Activated effector memory CD4-positive, alpha-beta T cell treated with Interleukin-2 at 50 U/mL for 16 hours (primary cell): ENCODE measurements at places on chromosomes 12 and 14.

DNA sequence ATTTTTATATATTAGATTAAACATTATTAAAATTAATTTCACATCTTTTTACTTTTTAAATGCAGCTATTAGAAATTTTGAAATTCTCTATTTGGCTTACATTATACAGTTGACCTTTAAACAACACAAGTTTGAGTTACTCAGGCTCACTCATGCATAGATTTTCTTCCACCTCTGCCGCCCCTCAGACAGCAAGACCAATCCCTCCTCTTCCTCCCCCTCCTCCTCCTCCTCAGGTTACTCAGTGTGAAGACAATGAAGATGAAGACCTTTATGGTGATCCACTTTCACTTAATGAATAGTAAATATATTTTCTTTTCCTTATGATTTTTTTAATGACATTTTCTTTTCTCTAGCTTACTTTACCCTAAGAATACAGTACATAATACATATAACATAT lies 136.2 kb downstream of the LLPH start:
- DNase-seq, result no peak

DNA sequence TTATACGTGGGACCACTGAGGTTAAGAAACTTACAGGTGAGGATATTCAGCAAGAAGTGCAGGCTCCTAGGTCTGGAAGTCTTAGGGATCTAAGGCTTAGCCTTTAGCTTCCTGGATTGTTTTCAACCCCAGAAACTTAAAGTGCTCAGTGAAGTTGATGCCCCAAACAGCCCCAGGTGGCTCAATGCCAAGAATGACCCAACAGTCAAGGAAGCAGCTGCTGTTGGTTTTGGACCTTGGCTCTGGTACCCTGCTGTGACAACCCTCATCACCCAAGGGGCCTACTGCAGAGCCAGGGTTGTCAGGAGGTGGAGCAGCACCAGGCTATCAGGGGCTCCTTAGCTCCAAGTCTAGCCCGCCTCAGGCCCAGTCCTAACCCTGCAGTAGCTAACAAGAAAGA lies 36.8 kb downstream of the VDR start:
- DNase-seq, result no peak

GRCh38 chr12:3229577-3229976 lies 152.4 kb downstream of the TSPAN9 start:
- no peak for DNase-seq

DNA sequence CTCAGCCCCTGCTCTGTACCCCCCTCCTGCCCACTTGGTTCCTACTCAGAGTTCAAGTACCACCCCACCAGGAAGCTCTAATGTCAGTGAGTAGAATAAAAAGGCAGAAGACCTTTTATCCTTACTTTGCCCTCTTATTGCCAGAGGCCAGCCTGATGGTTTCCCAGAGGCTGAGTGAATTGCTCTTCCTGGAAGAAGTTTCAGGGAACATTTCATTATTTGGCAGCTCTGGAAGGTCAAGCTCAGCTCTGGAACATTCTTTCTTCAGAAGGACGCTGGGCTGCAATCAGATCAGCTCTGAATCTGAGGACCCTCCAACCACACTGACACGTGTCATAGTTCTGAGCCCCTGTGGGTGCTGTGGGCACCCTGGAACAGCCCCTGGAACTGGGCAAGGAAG lies 188.9 kb downstream of the ETV6 start:
- no peak for DNase-seq

GRCh38 chr14:105187935-105188524 lies 6.9 kb upstream of the NUDT14 start:
- no peak for DNase-seq

- no peak for DNase-seq
Observed at GRCh38 chr14:78143489-78144145, 26.6 kb upstream of the NRXN3 start.

GRCh38 chr14:71290960-71291466 lies 383.8 kb downstream of the PCNX1 start:
- no peak for DNase-seq

GRCh38 chr12:22709292-22709691 lies 84.3 kb downstream of the ETNK1 start:
- DNase-seq, result no peak

DNA sequence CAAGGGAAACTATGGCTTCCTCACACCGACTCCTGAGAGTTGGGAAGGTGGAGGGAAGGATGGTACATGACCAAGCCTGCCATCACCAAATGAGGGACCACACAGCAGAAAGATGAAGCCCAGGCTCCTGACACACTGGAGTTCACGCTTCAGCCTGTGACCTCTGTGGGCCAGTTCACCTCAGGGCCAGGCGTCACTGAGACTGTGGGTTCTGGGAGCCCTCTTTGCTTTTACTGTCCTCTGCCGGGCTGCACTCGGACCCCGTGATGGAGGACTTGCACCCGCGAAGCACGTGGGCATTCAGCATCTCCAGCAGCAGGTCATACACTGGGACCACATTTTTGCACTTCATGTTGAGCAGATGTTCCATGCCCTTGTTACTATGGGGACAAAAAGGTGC lies 61.2 kb downstream of the ESR2 start:
- no peak for DNase-seq

GRCh38 chr12:11719678-11720099 lies 70.2 kb downstream of the ETV6 start:
- DNase-seq, result no peak

- DNase-seq, result no peak
Observed at GRCh38 chr12:96078231-96079135, 43.1 kb upstream of the LTA4H start.

DNA sequence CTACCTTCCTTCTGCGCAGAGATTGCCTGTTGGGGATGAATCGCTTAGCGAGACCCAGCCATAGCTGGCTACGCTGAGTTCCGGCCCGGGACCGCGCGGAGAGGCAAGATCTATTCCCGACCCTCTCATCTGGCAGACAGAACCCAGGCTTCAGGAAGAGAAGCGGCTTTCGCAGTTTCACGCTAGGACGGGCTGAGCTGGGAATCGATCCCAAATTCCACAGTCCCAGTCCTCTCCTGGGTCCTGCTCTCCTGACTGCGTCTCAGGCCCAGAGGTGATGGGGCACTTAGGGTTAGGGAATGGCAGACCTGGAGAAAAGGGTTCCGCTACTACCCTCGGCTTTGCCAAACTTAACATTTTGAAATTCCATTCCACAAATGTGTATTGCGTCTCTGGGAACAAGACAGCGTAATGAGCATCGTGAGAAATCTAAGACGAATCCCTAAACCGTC lies 2.8 kb downstream of the PTPN21 start:
- no peak for DNase-seq

DNA sequence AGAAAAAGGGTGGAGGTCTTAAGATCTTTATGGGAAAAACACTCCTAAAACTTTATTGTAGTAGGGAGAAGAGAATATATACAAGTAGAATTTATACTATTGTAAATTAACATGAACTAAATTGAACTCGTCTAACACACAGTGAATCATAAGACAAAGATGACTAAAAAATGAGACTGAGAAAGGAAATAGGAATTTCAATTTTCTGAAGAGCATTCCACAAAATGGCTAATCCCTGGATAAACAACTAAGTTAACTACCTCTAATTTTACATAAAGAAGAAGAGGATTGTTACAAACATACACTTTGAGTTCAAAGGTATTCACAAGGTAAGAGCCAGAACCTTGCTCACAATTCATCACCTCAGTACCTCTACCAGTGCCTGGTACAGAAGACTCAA lies 2.0 kb downstream of the MAP4K5 start:
- DNase-seq, result no peak

DNA sequence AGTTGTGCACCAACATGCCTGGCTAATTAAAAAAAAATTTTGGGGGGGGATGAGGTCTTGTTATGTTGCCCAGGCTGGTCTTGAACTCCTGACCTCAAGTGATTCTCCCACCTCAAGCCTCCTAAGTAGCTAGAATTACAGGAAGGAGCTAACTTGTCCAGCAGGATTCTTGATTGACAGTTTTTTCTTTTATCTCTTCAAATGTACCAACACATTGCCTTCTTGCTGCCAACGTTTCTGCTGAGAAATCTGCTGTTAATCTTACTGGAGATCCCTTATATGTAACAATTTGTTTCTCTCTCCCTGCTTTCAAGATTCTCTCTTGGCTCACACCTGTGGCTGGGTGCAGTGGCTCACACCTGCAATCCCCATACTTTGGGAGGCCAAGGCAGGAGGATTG lies 22.4 kb upstream of the MARK3 start:
- no peak for DNase-seq

GRCh38 chr12:24668563-24668962 lies 280.3 kb downstream of the BCAT1 start:
- DNase-seq, result no peak

DNA sequence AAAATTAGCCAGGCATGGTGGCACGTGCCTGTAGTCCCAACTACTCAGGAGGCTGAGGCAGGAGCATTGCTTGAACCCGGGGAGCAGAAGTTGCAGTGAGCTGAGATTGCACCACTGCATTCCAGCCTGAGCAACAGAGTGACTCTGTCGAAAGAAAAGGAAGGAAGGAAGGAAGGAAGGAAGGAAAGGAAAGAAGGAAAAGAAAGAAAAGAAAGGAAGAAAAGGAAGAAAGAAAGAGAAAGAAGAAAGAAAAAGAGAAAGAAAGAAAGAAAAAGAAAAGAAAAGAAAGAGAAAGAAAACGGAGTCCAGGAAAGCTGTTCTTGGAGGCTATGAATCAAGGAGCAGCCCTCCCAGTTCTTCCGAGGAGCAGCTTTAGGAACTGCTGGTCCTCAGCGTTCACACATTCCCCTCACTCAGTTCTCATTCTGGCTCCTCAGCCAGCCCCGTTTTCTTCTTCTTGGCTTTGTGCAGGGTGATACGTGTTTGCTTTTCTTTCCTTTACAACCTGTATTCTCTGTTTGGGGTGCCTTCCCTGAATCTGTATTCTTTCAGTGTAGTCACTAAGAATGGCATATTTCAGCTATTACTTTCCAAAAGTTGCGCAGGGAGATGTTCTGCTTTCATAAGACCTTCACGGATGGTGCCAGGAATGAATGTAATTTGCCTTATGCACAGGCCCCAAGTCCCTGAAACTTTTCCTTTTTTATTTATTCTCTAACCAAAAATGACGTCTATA lies 12.2 kb downstream of the FBXL14 start:
- no peak for DNase-seq

DNA sequence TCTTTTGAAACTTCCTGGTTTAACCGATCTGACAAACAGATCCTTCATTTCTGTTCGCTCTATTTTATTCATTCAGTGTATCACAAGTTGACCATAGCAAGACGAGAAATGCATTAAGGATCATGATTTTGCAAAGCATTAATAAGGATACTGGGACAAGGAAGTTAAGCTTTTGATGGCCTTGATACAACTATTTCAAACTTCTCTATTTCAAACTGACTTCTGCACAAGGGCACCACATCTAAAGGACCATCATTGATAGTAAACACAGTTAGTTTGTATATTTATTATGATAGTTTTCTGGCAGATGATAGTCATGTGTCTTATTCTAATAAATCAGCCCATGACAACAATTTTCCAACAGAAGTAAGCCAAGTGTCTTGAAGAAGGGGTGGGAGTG lies 25.8 kb upstream of the PLXNC1 start:
- DNase-seq, result no peak

GRCh38 chr12:124321040-124321481 lies 26.2 kb downstream of the RFLNA start:
- DNase-seq, result peak; percentile 26

DNA sequence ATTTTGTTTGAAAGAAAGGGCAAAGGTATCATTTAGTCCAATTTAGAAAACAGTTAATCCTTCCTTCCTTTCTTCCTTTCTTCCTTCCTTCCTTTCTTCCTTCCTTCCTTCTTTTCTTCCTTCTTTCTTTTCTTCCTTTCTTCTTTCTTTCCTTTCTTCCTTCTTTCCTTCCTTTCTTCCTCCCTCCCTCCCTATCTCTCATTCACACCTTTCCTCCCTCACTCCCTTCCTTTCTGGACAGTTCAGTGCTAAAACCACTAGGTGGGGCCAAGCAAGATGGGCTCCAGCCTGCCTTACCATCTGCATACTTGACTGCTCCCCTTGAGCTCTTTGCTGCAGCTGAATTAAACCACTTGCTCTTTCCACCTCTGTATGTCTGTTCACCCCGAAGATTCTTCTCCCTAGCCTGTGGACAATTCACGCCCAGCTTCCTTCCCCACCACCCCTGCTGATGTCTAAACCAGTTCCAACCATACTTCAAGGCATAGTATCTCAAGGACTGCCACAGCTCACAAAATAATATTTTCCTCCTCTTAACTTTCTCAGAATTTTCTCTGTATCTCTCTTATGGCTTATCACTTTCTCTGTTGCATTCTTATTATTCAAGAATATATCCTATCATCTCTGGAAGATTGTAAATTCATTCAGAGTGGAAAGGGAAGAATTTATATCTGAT lies 78.0 kb downstream of the DBX2 start:
- DNase-seq, result no peak

DNA sequence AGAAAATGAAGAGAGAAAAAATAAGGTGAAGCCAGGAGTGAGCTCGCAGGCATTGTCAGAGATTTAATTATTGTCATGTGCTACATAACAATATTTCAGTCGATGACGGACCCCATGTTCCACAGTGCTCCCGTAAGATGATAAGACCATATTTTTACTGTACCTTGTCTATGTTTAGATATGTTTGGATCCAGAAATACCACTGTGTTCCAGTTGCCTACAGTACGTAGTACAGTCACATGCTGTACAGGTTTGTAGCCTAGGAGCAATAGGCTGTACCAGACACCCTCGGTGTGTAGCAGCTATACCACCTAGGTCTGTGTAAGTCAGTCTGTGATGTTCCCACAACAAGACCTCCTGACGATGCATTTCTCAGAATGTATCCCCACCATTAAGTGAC lies 137.5 kb downstream of the FBXL14 start:
- DNase-seq, result no peak

DNA sequence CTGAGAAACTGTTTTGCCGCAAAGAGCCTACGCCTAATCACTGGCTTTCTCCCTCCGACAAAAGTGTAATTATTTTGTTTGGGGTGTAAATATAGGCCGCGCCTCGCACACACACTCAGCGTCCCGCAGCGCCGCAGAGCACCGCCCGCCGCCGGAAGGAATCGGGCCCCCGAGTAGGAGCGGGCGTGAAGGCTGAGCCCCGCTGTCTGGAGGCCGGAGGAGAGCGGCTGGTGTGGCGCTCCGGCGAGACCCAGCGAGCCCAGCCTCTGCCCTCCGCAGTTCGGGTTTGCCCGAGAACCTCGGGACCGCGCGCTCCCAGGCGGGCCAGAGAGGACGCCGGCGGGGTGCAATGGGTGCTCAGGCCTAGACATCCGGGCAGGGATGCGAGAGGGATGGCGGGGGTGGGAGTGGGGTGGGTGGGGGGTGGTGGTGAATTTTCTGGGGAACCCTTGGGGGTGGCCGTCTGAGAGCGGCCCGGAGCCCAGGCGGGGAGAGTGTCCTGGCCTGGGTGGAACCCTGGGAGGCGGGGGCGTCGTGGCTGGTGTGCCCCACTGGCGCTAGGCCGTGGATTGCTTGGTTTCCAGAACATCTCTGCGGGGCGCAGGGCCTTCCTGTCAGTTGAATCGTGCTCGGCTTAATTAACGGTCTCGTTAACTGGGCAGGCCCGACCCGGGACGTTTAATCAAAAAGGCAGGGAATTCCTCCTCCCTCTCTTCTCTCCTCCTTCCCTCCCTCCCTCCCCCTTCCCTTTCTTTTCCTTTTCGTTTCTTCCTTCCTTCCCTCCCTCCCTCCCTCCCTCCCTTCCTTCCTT lies 4.7 kb upstream of the LHX5 start:
- no peak for DNase-seq
